Right renal cortex interstitium (tissue), 3 donors: ENCODE measurements at places on chromosomes 5 and 9. TPM values are rescaled to one million over a fixed set of nuclear protein-coding genes. Genes with fewer than 3 reads are reported as not detected.

OR1Q1 gene
- polyA plus RNA-seq = not detected

CD274 gene
- 1.1 TPM for polyA plus RNA-seq

COL5A1 gene
- 77.2 TPM for polyA plus RNA-seq

ANKRD34B gene
- polyA plus RNA-seq = 0.18 TPM

SPATA31C1 gene
- polyA plus RNA-seq = 0.65 TPM

SMC2 gene
- polyA plus RNA-seq = 52.9 TPM

IRX1 gene
- 28.6 TPM for polyA plus RNA-seq

TERT gene
- polyA plus RNA-seq = 0.17 TPM

SPINK7 gene
- polyA plus RNA-seq = 0.12 TPM

FRMD3 gene
- polyA plus RNA-seq = 22.8 TPM

DNA sequence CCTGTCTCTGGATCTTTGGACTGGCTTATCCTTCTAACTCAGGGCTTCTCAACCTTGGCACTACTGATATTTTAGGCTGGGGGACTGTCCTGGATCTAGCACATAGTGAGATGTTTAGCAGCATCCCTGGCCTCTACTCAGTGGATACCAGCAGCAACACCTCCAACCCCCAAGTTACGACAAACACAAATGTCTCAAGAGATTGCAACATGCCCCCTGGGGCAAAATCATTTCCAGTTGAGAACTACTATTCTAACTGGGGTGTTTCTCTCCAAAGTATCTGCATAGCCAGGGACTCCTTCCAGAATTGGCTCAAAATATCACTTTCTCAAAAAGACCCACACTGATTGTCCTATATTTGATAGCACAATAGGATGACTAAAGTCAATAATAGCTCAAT, 7.2 kb upstream of the TLR4 start:
- DNase-seq = no peak

GRCh38 chr9:34646211-34647083, at the start of gene GALT:
Gene GALT (plus strand): TSS chr9:34646675. CDS start chr9:34646705, 30 bp downstream.
- no peak for DNase-seq

DNA sequence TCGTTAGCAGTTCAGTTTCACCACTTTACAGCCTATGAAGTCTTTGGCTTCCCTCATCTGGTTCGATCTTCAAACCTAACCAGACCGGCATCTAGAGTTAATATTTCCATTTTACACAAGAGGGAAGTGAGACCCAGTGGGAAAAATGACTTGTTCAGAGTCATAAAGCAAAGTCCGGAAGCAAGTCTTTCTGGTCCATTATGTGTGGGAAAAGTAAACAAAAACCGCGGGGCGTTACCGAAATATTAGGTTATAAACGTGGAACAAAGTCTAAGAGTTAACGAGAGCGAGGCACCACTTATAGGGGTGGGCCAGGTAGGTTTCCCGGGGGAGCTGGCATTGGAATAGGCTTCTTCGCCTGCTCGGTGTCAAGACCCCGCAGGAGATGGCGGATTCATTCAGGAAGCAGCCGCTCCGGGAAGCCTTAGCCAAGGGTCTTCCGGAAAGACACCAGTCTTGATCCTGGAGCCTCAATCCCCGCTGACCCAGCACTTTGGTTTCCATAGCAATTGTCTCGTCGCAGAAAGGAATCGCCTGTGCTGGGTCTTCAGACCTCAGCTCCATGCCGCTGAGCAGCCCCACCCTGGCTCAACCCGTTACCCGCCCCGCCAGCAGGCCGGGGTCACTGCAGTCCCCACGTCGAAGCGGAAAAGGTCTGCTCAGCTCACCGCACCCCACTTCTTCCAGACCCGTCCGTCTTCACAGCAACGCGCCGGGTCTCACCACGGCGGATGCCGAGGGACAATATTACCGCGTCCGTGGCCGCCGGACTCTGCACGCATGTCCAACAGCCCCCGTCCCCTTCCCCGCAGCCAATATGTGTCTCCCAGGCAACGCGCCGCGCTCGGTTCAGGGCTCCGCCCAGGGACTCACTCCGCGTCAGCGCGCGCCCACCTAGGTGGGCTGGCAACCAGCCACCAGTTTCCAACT, at the start of gene C5orf52:
TSS of gene C5orf52 (plus strand) at position 872 of the 930 bp plus-strand sequence. CDS start 82 bp downstream, outside the sequence.
- DNase-seq = peak; percentile 39

GRCh38 chr9:13457795-13458194, 178.3 kb upstream of the MPDZ start:
- DNase-seq = no peak

DNA sequence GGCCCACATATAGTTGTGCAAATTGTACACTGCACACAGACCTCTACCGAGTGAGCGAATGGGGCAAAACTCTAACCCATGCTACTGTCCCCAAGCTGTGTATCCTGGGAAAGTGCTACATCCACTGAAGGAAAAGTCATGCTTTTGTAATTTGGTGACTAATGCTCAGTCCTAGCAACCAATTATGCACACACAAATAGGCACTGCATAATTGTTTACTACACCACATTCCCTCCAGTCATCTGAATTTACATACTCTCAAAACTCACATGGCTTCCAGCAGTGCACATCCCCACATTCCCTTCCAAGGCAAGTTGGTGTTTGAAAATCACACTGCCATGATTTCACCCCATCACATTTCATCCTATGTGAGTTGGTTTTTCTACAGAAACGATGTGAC, 125.9 kb upstream of the OSMR start:
- no peak for DNase-seq

DNA sequence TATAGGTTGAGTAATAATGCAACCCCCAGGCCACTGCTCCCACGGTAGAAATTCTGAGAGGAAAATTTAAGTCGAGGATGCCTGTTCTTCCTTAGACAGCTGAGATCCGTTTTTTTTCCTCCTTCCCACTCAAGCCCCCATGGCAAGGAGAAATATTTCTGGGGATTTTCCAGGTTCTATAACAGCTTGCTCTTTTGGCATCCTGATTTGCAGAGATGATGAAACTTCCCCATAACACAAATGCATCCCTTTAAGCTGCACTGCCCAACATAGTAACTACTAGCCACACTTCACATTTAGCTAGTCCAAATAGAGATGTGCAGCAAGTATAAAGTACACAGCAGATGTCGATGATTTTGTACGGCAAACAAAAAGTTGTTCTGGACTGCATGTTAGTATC, 32.5 kb upstream of the GNA14 start:
- DNase-seq = no peak

DNA sequence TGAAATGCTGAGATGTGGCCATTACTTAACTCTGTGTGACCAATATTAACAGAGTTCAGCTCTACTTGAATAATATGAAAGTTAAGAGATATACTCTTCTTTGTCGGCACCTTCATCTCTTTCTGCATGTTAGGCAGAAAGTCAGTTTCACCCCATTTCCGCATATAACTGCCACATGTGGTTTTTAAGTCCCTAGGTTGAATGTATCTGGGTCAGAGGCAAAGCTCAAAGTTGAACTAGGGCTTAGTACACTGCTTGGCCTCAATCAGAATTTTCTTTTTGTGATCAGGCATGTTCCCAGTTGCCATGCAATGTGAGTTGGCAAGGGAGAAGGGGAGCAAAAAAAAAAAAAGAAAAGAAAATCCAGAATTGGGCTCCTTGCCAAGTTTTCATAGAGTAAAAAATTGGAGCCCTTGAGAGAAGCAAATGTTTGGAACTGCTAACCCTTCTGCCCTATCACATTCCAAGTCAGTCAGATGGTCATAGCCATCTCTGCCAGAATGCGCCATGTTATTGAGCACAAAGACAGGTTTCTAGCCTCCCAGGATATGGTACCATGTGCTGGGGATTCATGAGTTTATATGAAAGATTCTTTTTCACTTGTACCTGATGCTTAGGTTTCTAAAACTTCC, 251.2 kb upstream of the RORB start:
- DNase-seq = no peak

DNA sequence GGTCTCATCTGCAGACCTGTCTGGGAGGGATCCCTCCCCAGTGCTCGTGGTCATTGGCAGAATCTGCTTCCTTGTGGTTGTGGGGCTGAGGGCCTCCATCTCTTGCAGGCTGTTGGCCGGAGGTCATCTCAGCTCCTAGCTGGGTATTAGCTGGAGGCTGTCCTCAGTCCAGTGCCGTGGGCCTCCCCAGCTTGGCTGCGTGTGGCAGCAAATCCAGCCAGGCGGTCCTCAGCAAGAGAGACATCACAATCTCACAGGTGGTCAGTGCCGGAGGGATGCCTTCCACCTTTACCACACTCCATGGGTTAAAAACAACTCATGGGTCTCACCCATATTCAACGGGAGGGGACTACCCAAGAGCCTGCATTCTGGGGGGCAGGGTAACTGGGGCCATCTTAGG, 155.5 kb downstream of the RXRA start:
- DNase-seq = no peak

GRCh38 chr5:35117967-35118366, 70.2 kb upstream of the AGXT2 start:
- no peak for DNase-seq

- DNase-seq = no peak
These were observed 296.6 kb upstream of the TNC start for GRCh38 chr9:115414561-115414960.

DNA sequence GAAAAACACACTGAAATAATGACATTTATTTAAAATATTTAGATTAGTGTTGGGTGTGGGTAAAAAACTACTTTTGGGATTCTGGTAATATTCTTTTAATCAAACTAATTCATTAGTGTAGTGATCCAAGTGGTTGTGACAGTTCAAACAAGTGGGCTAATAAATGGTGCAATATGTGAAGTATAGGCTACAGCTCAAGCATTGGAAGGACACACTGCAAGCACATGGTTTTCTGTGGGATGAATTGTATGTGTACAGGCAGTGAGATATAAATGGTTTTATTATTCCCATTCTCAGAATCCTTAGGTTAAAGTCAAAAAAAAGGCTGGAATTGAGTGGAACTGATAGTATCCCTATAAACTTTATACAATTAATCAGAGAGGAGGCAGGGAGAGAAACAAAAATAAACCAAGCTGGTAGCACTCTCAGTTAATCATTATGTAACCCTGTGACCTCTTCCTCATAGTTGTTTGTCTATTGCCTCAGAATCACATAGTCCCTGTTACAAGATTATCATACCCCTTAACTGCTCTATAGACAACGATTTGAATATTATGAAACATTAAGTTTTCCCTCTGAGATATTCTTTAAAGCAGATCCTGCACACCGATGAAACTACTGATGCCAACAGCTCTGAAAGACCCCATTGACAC, 1755.4 kb upstream of the ACO1 start:
- DNase-seq = no peak

DNA sequence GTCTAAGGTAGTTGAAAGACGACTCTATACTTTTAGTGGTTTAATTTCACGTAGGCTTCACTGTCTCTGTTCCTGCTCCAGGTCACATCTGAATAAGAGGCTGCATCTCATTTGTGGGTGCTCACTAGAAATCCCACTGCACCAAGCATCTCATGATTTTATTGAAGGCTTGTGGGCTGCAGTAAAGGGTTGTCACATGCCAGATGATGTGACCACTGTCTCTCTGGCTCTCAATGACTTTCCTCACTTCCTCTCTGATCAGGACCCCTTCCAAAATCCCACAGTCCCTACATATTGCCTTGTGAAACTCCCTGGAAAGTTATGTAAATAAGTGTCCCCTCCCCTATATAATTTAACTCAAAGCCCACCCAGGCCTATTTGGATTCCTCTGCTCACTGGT, 8.9 kb upstream of the ZCCHC10 start:
- DNase-seq = no peak

- DNase-seq = no peak
These were observed 131.3 kb downstream of the SEC61B start for GRCh38 chr9:99353408-99353807.

GRCh38 chr5:126676195-126676624, 75.5 kb downstream of the PHAX start:
- DNase-seq = peak; percentile 43

- DNase-seq = no peak
These were observed 136.7 kb downstream of the MPDZ start for GRCh38 chr9:13142776-13143175.

- no peak for DNase-seq
These were observed 102.7 kb upstream of the VCAN start for GRCh38 chr5:83368835-83369234.

DNA sequence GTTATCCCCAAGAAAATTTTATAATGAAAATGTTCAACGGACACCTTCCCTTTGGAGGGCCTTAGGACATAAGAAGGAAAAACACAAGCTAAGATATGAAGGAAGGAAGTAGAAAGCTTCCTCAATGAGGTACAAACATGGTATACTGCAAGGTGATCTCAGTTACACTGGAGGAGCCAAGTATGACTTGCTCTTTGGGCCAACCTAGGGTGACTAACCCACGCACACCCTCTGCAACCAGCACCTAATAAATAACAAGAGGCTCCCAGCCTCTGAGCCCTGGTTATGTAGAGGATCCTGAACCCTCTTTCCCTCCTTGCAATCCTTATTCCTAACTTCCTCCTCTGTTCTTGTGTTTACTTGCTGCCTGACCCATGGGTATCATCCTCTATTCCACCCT, 38.3 kb upstream of the KCNV2 start:
- DNase-seq = no peak

GRCh38 chr9:114400219-114400618, 12.4 kb upstream of the AKNA start:
- DNase-seq = no peak

- DNase-seq = no peak
These were observed 260.8 kb upstream of the PPP1R2B start for GRCh38 chr5:156589104-156589945.

GRCh38 chr5:68456756-68457217, 241.2 kb downstream of the PIK3R1 start:
- no peak for DNase-seq

- DNase-seq = no peak
These were observed 318.6 kb upstream of the CD180 start for GRCh38 chr5:67515020-67515689.

DNA sequence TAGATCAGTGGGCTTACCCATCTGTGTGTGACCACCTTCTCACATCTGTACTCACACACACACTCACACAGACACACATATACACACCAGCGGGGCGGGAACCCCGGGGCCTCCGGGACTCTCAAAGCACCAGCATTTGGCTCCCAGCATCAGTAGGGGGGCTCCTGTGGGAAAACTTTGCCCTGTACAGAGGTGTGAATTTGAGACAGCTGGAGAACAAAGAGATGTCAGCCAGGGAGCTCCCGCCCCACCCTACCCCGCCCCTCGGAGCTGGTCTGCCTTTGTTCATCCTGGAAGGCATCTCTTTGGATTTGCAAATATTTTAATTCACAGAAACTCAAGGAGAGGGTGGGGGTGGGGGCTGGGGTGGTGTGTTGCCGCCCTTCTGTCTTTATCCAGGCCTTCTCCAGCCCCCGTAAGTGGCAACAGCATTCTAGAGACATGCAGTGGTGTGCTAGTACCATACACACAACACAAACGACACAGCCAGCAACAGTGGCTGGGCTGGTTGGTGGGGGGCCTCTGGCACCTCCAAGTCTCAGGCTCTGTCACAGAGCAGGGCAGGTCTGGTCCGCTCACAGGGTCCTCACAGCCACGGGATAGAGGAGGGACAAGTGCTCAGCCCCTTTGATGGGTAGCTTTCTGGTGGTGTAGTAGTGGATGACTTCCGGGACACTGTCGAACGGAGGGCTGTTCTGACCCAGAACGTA, 15.5 kb upstream of the SLC25A51 start:
- no peak for DNase-seq

DNA sequence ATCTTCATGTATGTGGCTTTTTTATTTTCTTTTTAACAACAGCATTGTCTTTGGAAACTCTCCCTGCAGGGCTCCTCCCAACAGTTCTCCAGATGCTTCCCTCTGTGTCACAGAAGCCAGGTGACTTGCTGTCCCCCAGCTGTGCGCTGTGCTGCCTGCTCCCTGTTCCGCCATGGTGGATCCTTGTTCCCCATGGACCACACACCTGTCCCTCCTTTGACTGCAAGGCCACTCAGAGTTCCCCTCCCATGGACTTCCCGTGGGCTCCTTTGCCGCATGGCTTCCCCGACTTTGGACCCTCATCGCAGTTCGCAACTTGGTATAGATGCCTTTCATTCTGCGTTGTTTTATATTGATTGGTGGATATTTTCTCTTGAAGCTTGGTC, 18.6 kb downstream of the ANKRD33B start:
- no peak for DNase-seq
